ENCODE measurements at places on chromosomes 4 and X. TPM values are rescaled to one million over a fixed set of nuclear protein-coding genes. Genes with fewer than 3 reads are reported as not detected.

- DNase-seq = no peak
These were observed 9.8 kb downstream of the DGKQ start for GRCh38 chr4:963276-964225.

DNA sequence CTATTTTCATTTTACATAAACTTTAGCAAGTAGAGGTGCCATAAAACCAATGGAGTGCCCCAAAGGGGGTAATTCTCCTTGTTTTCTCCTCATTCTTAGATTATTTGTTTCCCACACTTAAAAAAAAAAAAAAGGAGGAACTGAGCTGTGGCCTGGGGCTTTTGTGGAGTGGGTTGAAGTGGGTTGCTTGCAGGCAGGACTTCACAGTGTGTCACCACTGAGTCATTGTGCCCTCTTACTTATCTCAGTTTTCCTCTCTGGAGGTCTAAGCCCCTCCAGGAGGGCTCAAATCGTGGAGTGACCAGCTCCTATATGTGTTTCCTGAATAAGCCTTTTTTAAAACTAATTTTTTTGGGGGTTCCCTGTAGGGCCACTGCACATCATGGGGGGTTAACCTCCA lies 69.0 kb downstream of the SLC16A2 start:
- DNase-seq = no peak

Gene PHOX2B
- total RNA-seq = not detected

- no peak for DNase-seq
These were observed 57.8 kb downstream of the APBB2 start for GRCh38 chr4:41156574-41156973.

Gene FAM114A1
- 14.5 TPM for total RNA-seq

- DNase-seq = no peak
These were observed 549.1 kb upstream of the BOD1L1 start for GRCh38 chr4:14176613-14177012.

DNA sequence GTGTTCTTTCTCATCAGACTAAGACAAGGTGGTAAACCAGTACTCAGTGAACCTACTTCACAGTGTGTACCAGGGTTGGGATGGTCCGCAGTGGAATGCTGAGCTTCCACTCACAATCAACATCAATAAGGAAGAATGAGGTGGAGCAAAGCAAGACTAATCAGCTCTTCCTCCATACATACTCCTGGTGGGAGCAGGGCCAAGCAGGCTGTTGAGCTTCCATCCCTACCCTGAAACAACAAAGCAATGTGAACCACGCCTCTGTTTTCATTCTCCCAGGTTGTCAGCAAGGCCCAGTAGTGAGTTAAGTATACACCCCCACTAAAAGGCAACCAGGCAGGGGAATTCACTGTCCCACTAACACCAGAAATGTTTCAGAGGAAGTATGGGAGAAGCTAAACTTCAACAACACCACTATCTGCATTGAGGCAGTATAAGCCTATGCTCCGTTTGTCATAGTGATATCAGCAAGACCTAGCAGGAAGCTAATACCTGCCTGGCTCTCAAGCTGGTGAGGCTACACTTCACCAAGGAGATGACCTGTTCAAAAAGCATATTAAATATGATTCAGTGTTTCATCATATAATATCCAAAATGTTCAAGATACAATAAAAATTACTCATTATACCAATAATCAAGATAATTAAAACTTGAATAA lies 109.5 kb downstream of the DDX60 start:
- DNase-seq = no peak

DNA sequence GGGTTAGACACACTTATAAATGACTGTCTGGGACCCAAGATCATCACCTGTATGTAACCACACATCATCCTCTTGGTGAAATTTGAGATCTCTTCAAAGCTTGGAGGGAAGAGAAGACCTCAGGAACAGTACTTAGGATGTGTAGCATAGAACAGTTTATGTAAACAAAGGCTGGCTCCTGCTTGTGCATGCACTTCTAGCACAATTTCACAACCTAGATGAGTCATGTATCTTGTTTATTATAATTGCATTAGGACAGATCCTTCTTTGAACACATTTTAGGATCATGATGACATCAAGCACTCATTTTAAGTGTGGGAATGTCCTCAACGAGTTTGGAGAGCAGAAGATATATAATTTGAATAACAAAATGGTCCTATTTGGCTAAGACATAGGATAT lies 26.3 kb upstream of the ZMAT1 start:
- DNase-seq = no peak

Gene CXCR3
- not detected for total RNA-seq

DNA sequence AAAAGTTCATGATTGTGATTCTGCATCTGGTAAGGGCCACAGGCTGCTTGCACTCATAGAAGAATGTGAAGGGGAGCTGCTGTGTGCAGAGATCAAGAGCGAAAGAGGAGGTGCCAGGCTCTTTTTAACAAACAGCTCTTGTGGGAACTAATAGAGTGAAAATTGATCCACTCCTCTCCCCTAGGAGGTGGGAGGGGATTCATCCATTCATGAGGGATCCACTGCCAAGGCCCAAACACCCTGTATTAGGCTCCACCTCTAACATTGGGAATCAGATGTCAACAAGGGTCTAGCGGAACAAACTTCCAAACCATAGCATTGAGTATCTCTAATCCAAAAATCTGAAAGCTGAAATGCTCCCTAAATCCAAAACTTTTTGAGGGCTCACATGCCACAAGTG lies 16.4 kb upstream of the PPID start:
- DNase-seq = peak; percentile 40

Gene SLC25A5
- total RNA-seq = 383 TPM

Gene ZCCHC18
- 6.0 TPM for total RNA-seq

DNA sequence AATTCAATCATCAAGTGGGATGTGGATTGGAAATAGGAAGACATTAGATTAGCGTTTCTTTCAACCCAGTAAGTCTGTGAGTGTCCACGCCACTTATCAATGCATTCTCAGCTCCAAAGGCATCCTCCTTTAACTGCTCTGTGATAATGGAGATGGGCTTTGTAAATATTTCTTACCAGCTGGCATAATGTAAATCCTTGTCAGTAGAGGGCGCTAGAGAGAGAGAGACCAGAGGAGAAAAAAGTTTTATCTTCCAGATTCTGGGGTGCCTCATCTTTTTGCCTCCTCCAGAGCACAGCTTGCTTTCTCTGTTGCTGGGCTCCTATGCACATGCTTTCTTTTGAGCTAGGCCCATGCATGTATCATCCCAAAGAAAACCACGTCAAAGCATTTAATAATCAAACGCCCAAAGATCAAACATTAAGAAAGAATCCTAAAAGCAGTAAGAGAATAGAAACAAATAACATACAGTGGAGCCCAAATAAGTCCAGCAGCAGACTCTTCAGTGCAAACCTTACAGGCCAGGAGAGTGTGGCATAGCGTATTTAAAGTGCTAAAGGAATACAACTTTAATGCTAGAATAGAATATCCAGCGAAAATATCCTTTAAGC lies 9.6 kb upstream of the MTMR1 start:
- peak; percentile 65 for DNase-seq

DNA sequence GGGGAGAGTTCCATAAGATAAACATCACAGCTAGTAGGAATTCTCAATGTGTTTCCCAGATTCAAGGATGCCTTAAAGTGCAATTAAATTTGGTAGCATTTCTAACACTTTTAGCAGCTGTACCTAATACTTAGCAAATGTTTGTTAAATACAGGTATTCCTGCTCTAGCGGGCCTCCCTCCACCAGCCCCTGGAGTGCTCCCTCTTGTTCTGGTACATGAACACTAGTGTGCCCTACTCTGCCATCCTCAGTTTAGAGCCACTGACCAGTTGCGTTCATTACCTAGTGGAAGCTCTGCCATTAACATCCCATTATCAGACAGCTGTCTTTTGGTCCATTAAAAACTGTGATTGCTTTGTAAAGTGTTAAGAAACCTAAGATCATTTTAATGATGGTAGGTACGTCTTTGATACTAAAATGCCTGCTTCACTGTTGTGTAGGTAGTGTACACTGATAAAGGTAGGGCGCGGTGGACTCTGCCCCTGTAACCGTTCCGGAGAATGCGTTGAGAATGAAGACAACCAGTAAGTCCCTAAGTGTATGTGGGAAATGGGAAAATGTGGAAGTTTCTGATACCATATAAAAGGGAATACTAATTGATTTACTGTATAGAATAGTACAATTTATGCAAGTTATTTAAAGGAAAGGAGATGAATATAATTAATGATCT lies 21.7 kb downstream of the KIAA0232 start:
- DNase-seq = no peak

- DNase-seq = no peak
These were observed 6.2 kb upstream of the MOB1B start for GRCh38 chr4:70895811-70896491.

All from H7 (cell line).